ENCODE measurements at places on chromosomes 2 and 18.

GRCh38 chr2:235162082-235162836 lies 210.4 kb downstream of the SH3BP4 start:
- peak; percentile 7 for DNase-seq

- DNase-seq, result no peak
These were observed 75.7 kb upstream of the CDCA7 start for GRCh38 chr2:173278794-173279526.

- DNase-seq, result no peak
These were observed 46.0 kb downstream of the SOCS6 start for GRCh38 chr18:70334728-70335329.

- no peak for DNase-seq
These were observed 33.3 kb upstream of the PIK3C3 start for GRCh38 chr18:41921770-41922169.

DNA sequence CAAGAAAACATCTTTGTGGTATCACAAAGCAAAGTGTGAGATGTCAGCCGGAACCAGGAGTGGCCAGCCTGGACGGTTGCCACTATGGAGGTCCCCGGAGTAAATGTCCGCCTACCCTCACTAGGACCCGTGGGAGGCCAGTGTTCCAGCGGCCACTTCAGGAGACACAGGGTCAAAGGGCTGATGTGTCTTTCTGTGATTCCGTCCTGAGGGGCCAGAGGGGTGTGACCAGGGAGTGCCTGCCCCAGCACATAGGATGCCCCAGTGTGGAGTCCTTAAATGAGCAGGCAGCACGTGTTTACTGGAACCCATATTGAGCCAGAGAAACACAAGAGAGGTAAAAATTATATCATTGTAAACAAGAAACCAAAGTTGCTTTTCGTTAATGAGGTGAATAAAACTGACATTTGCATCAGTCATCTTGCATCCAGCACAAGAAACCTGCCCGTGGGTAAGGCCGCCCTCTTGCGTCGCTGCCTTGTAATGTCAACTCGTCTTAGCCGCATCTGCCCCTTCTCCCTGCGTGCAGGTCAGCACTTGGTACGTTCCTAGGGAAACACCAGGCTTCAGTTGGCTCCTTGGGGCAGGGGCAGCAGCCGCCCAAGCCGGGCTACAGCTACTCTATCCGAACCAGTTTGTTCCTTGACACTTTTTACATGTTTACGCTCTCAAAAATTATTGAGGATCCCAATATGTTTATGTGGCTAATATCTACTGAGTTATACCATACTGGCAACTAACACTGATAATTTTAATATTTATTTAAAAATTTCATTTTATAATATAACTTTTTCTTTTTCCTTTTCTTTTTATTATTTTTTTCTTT lies 46.7 kb upstream of the LAPTM4A start:
- peak; percentile 91 for DNase-seq

DNA sequence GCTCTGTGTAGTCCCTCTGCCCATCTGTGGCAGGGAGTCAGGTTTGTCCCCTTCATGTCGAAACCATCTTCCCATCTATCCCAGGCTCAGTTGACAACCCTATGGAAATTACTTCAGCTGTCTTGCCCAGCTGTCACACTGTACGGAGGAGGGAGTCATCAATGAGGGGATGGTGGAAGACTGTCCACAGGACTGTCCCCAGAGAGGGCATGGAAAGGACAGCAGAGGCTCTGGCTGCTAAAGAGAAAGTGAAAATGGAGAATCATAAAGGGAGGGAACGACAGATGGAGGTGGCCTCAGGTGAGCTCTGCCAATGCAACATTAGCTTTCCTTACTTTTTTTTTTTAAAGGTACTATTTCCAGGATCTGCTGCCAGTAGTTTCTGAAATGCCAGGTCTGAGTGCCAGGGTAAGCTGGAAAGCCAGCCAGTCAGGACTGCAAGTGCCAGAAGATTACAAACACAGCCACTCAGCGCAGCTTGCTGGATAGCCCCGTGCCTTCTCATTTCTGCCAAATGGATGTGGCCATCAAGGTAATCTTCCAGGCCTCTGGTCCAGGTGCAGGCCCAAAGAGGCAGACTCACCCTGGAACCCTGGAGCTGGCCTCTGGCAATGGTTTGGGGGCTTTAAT lies 192.8 kb downstream of the AGPS start:
- DNase-seq, result no peak

- no peak for DNase-seq
These were observed 37.0 kb downstream of the TPRKB start for GRCh38 chr2:73700131-73700611.

DNA sequence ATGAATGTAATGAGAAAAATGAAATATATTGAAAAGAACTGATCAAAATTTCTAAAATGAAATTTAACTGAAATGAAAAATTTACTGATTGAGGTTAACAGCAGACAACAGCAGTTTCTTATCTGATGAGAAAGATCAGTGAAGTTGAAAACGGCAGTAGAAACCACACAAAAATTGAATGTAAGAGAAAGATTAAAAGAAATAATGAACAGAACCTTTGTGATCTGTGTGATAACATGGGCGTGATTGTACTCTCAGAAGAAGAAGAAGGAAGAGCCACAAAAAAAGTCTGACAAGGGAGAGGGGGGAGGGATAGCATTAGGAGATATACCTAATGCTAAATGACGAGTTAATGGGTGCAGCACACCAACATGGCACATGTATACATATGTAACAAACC lies 45.2 kb downstream of the FAM117B start:
- DNase-seq, result no peak

DNA sequence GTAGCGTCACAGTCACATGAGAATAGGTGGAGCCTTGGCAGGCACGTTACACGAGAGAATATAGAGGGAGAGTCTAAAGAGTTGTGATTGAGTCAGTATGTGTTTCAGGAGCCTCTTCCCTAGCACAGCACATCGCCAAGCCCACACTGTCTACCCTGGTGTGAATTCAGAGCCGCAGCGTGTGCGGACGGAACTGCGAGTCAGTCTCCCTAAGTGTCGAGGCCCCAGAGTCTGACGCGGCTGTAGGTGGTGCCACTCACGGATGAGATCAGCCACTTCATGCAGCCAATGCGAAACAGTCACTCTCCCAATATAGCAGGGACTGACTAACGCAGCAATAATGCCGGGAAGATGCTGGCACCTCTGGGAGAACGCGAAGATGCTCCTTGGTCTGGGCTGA lies 587.3 kb upstream of the ID2 start:
- no peak for DNase-seq

- DNase-seq, result no peak
These were observed 497.4 kb upstream of the MEIS1 start for GRCh38 chr2:65937379-65938160.

- no peak for DNase-seq
These were observed 276.6 kb downstream of the PDE11A start for GRCh38 chr2:177796011-177796410.

GRCh38 chr2:40034198-40034597 lies 255.1 kb upstream of the THUMPD2 start:
- DNase-seq, result peak; percentile 66

- peak; percentile 34 for DNase-seq
These were observed 12.0 kb downstream of the ATP6V1B1 start for GRCh38 chr2:70947556-70948184.

- no peak for DNase-seq
These were observed 209.2 kb upstream of the CDH19 start for GRCh38 chr18:66813138-66813537.

GRCh38 chr2:119214453-119215037 lies 9.1 kb upstream of the STEAP3 start:
- DNase-seq, result no peak

DNA sequence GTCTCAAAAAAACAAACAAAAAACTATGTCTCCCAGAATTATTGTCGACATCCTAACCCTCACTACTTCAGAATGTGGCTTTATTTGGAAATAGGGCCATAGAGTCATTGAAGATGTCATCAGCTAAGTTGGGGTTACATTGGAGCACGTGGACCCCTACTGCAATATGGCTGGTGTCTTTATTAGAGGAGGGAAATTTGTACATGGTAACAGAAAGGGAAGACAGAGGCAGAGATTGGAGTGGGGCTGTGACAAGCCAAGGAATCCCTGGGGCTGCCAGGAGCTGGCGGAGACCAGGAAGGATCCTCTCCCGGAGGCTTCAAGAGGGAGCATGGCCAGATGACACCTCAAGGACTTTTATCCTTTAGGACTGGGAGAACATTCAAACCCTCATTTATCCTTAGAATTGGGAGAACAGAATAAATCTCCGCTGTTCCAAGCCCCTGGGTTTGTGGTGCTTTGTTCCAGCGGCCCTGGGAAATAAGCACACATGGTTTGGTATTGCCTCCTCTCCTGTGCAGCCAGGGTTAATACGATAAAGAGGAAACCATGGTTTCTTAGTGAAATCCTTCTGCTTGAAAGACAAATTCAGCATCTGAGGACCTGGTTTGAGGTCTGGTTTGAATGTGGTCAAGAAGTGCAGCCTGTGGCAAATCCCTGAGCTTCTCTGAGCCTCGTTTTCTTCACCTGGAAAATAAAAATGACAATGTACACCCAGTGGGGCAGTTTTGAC lies 184.7 kb downstream of the MYCN start:
- DNase-seq, result no peak

DNA sequence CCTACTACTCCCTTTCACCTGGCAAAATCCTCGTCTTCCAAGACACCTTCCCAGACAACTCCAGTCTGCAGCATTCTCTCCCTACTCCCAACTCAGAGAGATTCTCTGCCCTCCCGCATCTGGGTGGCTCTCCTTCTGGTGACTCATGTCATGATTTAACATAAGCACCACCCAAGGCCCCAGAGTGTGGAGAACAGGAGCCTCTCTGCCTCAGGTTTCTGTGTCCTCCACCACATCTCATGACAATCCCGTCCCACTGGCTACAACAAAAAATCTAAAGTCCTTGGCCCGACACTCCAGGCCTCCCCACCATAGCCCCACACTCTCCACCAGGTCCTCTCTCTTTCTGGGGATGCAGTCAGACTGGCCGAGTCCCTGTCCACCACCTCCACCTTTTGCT lies 197.1 kb downstream of the BCL11A start:
- no peak for DNase-seq

DNA sequence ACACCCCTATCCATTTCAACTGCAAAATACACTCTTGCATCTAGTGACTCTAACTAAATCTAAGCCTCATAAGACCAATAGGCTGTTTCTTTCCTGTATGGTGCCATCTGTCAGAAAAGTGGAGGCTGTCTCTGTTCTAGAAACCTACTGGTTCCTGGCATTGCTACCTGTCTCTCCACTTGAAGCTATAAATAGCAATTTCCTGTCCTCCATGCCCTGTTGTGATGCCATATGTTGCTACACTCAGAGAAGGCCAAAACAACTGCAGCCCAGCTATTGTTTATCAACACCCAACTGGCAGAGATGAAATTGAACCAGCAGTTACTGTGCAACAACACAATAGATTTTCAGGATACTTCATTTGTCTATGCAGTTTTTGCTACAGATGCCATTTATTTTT lies 1355.1 kb upstream of the SLC39A10 start:
- no peak for DNase-seq

DNA sequence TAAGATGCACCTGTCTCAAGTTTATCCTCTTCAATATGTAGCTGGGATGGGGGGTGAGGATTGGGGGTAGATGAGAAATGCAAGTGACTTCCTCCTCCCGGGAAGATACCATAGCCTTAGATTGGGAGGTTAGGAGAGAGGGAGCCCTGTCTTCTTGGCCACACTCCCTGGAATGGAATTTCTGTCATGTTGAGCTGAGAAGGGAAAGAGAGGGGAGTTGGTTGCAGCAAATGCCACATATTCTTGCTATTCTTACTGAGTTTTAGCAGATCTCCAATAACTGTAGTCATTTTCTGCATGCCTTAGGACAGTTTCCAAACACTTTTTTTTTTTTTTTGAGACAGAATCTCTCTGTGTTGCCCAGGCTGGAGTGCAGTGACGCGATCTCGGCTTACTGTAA lies 35.9 kb downstream of the TAF4B start:
- no peak for DNase-seq

DNA sequence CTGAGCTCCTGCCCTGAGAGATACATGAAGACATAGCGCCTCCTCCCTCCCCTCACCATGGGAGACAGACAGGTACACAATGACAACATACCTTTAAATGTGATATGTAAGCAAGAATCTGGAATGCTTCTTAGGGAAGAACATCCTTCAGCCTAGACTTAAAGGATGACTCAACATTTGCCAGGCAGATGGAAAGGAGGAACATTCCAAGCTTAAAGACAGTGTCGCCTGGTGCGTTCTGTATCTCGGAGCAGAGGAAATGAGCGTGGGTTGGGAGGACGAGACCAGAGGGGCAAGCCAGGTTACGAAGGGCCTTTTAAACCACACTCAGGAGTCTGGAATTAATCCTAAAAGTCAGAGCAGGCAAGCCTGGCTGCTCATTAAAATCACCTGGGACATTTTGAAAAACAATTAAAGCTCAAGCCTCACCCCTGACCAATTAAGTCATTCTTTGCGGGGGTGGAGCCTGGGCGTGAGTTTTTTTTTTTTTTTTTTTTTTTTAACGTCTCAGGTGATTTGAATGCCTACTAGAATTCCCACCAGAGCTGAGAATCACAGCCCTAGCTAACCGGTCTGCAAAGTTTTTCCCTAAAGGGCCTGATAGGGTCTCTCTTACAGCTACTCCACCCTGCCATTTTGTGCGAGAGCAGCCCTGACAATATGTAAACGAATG lies 131.2 kb upstream of the SEC11C start:
- no peak for DNase-seq

- DNase-seq, result no peak
These were observed 9.5 kb downstream of the CAPN14 start for GRCh38 chr2:31207790-31208189.

DNA sequence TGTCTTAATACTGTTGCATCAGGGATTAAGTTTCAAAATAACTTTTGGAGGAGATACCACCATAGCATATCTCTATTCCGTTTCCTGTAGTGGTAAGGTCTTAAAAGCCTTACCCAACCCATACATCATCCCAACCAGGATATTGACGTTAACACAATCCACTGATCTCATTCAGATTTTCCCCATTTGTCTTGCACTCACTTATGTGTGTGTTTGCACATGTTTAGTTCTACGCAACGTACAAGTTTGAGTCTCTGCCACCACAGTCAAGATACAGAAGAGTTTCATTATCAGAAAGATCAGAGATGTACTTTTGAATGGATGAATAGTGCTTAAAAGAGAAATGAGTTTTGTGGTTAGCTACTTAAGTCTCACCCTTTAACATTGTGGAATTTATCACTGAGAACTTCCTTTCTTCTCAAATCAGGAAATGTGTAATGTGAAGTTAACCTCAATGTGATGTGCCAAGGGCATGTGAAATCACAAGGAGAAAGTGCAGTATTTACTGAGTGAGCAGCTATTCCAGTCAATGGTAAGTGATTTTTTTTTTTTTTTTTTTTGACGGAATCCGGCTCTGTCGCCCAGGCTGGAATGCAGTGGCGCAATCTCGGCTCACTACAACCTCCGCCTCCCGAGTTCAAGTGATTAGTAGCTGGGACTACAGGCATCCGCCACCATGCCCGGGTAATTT lies 69.2 kb upstream of the EPHA4 start:
- DNase-seq, result no peak

Data from lung microvascular endothelial cell (primary cell).